ENCODE measurements at places on chromosomes 12 and 14.

DNA sequence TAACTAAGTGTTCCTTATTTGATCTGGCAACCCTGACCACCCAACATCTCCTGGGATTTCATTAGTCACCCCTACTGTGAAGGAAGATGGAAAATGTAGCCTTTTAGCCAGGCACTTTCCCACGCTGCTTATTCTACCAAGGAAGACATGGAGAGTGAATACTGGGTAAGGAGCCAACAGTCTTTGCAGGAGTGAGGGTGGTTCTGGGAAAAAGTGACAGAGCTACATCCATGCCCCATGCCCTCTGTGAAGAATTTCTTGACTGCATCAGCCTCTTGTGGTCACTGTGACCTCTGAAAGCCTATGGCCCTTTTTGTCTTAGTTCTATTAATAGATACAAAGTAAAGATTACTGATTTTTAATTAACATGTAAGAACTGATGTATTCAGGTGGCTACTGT is 196.0 kb upstream of the EEA1 start:
- H3K27me3 ChIP-seq, result no peaks in the 10 kb centered on the region
- H3K36me3 ChIP-seq, result no peaks in the 10 kb centered on the region

- DNase-seq, result no peak
- no peaks in the 10 kb centered on the region for H3K4me1 ChIP-seq
- H3K27ac ChIP-seq, result no peak overlapping the region
- peaks cover 26% of the 10 kb centered on the region for H3K36me3 ChIP-seq
- no peaks in the 10 kb centered on the region for H3K27me3 ChIP-seq
These were observed 21.1 kb downstream of the CINP start for GRCh38 chr14:102341566-102341965.

- H3K27me3 ChIP-seq, result no peaks in the 10 kb centered on the region
- H3K27ac ChIP-seq, result no peak overlapping the region
- H3K4me1 ChIP-seq, result no peaks in the 10 kb centered on the region
- DNase-seq, result no peak
- no peaks in the 10 kb centered on the region for H3K36me3 ChIP-seq
- no peak overlapping the region for H3K4me3 ChIP-seq
These were observed 5.0 kb upstream of the NEDD1 start for GRCh38 chr12:96902076-96902475.

DNA sequence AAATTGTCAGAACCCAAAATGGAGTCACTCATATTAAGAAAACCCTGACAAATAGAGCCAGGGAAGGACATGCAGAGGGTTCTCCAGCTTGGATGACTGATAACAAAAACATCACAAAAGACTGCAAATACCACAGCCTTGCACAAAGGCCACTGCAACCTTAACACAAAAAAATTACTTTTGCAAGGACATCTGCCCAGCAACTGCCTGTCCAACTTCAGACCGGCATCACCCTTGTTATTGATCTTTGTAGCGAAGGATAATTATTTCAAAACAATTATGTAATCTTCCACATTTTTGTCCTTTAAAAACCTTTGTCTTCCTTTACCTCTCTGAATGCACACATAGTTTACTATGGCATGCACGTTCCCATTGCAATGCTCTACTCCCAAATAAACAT is 100.6 kb upstream of the TBX3 start:
- no peaks in the 10 kb centered on the region for H3K36me3 ChIP-seq
- H3K27me3 ChIP-seq, result no peaks in the 10 kb centered on the region
- no peaks in the 10 kb centered on the region for H3K4me1 ChIP-seq
- no peak overlapping the region for H3K27ac ChIP-seq

GRCh38 chr14:56666294-56666693 is 86.7 kb downstream of the TMEM260 start:
- peaks cover 3% of the 10 kb centered on the region for H3K4me1 ChIP-seq
- no peaks in the 10 kb centered on the region for H3K27me3 ChIP-seq
- H3K4me3 ChIP-seq, result no peak overlapping the region
- no peaks in the 10 kb centered on the region for H3K36me3 ChIP-seq
- no peak overlapping the region for H3K27ac ChIP-seq
- DNase-seq, result no peak

DNA sequence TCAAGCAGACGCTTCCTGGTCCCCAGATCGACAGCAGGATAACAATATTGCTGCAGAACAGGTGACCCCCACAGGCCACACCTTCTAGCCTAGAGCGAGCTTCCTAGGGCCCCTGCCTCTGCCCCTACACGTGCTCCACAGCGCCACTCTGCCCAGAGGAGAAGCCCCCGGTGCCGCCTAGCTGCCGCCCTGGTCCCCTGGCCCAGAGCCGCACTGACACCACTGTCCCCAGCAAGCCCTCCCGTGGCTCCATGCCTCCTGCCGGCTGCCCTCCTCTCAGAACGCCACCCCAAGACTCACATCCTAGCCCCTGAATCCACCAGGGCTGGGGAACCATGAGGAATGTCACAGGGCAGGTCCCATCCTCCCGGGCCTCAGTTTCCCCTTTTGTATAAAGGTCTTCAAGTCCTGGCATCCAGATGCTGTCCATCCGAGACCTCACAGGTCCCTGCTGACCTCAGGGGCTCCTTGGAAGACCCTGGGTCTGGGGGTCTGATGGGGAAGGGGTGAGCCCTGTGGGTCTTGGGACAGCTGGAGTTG is 31.0 kb downstream of the JAG2 start:
- H3K36me3 ChIP-seq, result no peaks in the 10 kb centered on the region
- no peak overlapping the region for H3K27ac ChIP-seq
- no peak overlapping the region for H3K4me3 ChIP-seq

GRCh38 chr12:112900298-112901145 is 6.2 kb upstream of the OAS1 start:
- no peaks in the 10 kb centered on the region for H3K4me1 ChIP-seq
- no peak overlapping the region for H3K27ac ChIP-seq
- no peak overlapping the region for H3K4me3 ChIP-seq

Measured in astrocyte (in vitro differentiated cells and primary cell).